ENCODE measurements at places on chromosomes 2 and 18. TPM values are rescaled to one million over a fixed set of nuclear protein-coding genes. Genes with fewer than 3 reads are reported as not detected.

Gene SMYD5
- 25.6 TPM for polyA plus RNA-seq

- DNase-seq: no peak
Observed at GRCh38 chr2:202124286-202124685, 51.2 kb downstream of the KIAA2012 start.

- no peak for DNase-seq
Observed at GRCh38 chr2:137190411-137191195, 425.3 kb downstream of the THSD7B start.

DNA sequence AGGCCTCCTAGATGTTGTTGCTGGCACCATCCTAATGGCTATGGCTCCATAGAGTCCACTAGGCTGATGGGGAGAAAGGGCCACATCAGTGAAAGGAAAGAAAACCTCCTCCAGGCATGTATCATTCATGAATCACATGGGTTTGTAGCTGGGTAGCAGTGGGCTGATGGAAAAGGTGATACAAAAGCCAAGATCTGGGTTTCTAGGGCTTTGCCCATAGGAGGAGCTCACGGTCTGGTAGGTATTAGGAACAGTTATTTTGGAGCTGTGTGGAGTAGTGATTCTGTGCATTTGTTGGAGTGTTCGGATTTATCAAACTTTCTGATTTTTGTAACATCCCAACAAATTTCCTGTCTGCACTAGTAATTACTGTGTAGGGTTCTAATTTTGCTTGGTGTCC, 259.2 kb downstream of the SLC4A3 start:
- no peak for DNase-seq

DNA sequence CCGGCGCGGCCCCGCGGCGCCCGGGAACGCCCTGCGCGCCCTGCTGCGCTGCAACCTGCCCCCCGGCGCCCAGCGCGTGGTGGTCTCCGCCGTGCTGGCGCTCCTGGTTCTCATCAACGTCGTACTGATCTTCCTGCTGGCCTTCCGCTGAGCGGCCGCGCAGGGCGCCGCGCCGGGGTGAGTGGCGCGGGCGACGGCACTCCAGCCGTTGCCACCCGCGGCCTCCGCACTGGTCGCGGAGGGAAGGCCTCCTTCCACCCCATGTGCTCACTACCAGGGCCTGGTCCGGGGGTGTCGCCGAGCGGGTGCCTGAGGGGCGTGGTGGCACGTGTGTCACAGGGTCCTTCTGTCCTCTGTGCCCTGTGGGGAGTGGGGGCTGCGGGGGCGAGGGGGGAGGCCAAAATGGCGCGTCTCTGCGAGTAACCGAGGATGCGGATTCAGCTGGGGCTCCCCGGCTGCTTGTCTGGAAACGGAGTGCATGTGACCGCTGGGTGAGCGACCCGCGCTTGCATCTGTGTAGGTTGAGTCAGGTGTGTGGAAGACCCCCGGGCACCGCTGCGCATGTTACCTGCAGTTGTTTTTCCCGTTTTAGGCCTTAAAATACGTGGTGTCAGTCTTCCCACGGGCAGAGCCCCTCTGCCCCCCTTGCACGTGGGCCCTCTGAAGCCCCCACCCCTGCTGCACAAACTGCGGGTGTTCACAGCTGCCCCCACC, 58.0 kb downstream of the FAM168B start:
- DNase-seq: no peak

- DNase-seq: no peak
Observed at GRCh38 chr2:2083113-2083758, 247.8 kb downstream of the MYT1L start.

Gene MTX2
- polyA plus RNA-seq: 19.5 TPM

DNA sequence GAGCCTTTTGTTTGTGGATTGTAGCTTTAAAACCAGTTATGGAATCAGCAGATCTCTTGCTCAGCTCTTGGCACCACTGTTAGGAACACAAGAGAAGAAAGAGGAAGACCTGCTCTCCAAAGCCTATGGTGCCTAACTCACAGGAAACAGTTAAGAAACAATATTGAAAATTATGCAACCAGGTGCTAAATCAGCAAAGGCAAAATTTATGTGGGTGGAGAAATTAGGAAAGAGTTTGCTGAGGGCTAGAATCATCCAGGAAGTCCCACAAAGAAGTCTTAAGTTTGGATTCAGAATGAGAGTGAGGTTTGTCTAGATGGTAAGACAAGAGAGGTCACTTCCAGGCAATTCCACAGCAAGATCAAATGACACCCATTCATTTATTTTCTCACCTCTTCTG, 49.4 kb downstream of the AOX1 start:
- DNase-seq: no peak

Gene GPR45
- polyA plus RNA-seq: 0.26 TPM

- no peak for DNase-seq
Observed at GRCh38 chr18:12317664-12318333, 9.8 kb downstream of the TUBB6 start.

DNA sequence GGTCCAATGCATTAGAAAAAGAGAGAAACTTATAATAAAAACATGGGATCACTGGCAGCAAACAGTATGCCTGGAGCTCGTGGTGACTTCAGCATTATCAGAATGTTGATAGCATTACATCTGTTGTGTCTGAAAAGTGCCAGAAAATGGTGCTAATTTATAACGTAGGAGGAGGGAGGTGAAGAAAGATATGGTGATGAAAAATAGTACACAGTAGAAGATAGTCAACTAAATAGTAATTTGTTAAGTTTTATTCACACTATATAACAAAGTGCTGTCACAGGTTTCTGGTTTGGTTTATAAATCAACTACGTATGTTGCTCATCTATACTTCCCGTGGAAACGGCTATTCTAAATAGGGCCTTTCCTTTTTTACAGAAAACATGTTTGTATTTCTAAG, 117.4 kb downstream of the LRRTM1 start:
- no peak for DNase-seq

DNA sequence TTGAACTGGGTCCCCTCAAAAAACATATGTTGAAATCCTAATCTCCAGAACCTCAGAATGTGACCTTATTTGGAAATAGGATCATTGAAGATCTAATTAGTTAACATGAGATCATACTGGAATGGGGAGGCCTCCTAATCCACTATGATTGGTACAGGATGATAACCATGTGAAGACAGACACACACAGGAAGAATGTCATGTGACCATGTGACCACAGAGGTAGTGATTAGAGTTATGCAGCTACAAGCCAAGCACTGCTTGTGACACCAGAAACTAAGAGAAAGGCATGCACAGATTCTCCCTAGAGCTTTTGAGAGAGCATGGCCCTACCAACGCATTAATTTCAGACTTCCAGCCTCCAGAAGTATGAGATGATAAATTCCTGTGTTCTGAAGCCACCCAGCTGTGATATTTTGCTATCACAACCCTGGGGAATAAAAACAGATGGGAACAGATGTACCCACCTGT, 47.0 kb upstream of the TGIF1 start:
- DNase-seq: peak; percentile 13

DNA sequence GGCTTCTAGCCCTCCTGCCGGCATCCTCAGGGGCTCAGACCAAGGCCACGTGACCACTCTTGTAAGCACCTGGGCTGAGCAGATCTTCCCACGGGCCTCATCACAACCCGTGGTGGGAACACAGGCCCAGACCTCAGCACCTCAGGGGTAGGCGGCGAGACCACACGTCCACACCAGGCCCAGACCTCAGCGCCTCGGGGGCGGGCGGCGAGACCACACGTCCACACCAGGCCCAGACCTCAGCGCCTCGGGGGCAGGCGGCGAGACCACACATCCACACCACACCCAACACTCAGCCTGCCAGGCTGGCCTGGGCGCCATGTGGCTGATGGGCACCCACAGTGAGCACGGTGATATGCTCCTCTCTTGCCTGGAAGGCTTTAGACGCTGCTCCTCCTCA, 334.4 kb upstream of the SALL3 start:
- no peak for DNase-seq

DNA sequence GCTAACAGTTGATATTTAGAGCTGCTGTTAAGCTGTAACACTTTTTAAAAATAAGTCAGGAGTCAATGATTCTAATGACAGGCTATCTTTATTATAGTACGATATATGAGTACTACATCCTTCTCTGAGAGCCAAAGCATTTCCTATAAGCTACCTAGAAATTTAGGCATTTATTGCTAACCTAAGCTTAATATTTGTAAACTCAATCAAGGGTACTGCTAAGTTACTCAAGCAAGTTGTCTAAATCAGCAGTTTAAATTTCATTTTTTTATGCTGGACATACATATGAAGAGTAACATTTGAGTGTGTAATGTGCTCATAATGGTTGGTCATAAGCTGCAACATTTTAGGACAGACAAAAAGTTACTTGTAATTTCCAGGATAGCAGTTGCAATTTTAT, 1576.5 kb upstream of the NXPH2 start:
- no peak for DNase-seq

DNA sequence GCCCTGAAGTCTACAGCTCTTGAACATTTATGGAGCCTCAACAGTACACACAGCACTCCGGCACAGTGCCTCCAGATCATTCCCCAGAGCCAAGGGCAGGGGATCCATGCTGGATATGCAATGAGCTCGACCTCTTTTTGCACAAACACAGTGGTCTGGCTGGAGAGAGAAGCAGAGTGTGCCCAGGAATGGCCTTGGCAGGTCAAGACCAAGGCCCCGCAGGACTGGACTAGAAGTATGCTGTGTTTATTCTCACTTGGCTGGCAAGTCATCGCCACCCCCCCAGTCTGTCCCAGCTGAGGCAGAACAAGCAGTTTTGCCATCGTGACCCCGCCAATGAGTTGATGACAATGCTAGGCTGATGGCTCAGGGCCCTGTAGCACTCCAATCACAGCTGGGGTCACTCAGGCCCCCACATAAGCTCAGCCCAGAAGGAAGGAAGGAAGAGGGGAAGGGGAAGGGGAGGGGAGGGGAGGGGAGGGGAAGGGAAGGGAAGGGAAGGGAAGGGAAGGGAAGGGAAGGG, 212.1 kb downstream of the TTC32 start:
- DNase-seq: no peak

Gene CBLN2
- polyA plus RNA-seq: not detected

DNA sequence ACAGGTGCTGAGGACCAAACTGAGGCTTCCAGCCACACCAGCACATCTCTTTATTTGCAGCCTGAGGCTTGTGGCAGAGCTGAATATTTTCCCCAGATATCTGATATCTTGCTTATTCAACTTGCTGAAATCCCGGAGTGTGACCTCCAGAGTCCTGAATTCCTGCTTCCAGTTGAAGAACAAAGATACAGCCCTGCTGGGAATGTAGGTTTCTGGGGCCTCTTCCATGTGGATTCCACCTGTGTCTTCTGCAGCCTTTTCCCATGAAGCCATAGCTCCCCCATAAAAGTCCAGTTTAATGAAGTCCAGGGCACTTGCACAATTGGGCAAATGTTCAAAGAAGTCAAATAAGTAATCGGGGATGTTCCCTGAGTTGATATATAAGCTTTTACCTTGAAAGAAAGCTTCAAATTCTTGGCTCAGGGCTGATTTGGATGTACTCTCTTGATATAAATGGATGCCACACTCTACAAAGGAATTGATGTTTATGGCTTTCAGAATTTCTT, 14.9 kb downstream of the NLRC4 start:
- no peak for DNase-seq

Gene RAB27B
- polyA plus RNA-seq: 0.77 TPM

Gene PIK3C3
- 41.8 TPM for polyA plus RNA-seq

Data from naive thymus-derived CD4-positive, alpha-beta T cell (primary cell).